ENCODE measurements at places on chromosomes 4 and X.

GRCh38 chr4:62170235-62170634 is 970.1 kb downstream of the ADGRL3 start:
- DNase-seq, result no peak

DNA sequence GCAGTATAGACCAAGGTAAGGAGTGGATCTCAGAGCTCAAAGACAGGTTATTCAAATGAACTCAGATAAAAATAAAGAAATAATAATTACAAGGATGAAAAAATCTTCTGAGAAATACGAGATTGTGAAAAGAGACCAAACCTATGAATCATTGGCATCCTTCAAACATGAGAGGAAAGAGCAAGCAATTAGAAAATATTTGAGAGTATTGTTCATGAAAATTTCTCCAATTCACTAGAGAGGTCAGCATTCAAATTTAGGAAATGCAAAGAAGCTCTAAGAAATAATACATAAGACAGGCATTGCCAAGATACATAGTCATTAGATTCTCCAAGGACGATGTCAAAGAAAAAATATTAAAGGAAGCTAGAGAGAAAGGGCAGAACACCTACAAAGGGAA is 93.5 kb upstream of the GALNTL6 start:
- DNase-seq, result no peak

- no peak for DNase-seq
Measured at GRCh38 chr4:4323705-4324534, 33.9 kb downstream of the ZBTB49 start.

GRCh38 chrX:32395878-32396277 is 815.5 kb downstream of the DMD start:
- DNase-seq, result no peak

- DNase-seq, result no peak
Measured at GRCh38 chr4:54014666-54015160, 49.7 kb downstream of the CHIC2 start.

- DNase-seq, result no peak
Measured at GRCh38 chr4:148278310-148278709, 163.9 kb downstream of the NR3C2 start.

- DNase-seq, result no peak
Measured at GRCh38 chr4:185536411-185536709, 1.1 kb upstream of the PDLIM3 start.

DNA sequence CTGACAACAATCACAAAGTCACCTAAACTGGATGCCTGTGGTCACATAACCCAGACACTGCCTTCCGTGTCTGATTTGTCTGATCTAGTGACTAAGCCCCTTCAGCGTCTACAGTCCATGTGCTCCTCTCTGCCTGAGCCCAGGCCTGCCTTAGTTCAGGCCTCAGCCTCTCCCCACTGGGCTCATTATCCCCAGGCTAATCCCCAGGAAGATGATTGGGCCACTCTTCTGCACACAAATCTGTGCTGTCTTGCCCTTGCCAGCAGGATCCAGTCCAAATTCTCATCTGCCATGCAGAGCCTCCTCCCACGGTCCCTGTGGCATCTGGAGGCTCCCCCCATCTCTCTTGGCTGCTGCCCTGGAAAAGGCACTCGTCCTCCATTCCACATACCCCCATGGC is 96.5 kb downstream of the SLC2A9 start:
- DNase-seq, result no peak

- DNase-seq, result peak; percentile 72
Measured at GRCh38 chr4:7828011-7828720, 111.5 kb downstream of the AFAP1 start.

- DNase-seq, result no peak
Measured at GRCh38 chrX:68801737-68802290, 27.0 kb upstream of the EFNB1 start.

DNA sequence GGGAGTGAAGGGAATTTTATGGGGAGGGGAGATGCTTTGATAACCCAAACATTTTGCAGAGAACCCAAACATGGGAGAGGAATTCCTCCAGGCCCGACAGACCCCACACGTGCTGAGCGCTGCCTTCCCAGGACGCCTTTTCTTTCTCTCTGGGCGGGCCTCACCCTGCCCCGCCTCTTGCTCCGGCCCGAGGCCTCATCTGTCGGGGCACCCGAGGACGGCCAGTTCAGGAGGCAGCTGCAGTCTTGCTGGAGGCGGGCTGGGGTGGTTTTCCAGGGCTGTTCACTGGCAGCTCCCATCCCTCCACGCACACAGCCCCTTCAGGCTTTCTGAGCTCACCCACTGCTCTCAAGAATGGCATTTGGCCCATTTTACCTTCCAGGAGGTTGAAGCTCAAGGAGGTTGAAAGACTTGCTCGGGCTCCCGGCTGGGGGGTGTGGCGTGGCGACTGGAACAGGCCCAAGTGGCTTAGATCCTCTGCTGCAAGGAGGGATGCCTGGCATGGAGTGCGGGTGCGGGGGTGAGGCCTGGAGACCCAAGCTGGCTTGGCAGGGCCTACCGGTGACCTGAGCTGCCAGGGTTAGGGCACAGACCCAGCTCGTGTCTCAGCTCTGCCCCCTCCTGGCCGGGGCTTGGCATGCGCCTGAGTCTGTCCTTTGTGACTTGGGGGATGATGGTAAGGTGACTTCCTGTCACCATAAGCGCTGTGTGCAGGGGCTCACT is 99.2 kb downstream of the PSAPL1 start:
- peak; percentile 64 for DNase-seq

DNA sequence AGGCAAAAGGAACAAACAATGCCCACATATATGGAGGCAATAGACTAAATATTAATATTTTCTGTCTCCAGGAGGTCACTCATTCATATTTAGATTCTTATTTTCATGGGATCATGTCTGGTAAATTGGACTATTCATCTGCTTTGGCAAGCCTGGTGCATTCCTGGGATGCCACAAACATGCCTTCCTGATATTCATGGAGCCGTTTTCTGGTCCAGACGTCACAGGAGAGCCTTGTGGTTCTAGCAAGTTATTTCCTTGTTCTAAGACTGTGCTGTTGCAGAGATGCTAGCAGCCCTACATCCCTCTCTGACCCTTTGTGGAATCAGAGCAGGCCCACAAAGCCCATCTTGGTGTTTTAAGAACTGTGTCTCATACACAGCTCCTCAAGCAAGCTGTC is 16.1 kb upstream of the EXOSC9 start:
- no peak for DNase-seq

DNA sequence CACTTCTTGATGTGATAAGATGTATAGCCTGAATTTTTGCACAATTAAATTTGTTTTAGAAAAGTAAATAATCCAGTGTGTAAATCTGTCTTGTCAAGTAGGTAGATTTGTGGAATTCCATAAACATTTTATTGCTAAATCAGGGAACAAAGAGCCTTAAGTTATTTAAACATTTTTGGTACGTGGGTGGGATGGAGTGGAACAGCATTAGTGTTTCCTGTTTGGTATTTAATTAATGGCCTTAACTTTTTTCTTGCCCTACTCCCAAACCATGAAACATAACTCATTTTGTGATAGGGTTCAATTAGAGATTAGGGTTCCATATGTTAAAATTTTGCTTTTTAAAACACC is 5.1 kb downstream of the NUDT9 start:
- DNase-seq, result no peak

GRCh38 chr4:101555341-101555880 is 208.1 kb upstream of the PPP3CA start:
- DNase-seq, result no peak

DNA sequence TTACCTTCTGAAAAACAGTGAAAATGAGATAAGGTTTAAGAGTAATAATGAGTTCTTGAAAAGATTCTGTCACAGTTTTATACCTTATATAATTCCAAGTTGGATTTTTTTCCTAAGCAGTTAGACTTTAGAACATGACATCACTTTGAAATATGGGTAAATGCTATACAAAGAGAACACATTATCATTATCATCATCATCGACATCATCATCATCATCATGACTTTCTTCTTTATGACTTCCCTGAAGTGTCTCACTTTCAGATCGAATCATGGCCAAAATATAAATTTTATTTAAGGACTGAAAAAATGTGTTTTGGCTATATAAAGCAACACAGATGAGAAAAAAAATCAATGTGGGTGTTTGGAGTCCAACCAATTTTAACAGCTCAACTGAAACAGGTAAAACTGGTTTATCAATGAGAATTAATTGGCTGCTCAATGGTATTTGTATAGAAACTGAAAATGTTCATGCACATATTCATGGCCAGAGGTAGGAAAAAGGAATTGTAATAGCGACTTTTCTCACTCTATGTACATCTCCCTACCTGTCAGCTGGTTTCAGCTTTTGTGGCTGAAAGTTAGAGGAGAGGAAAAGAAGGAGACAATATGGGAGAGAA is 243.1 kb upstream of the GPC4 start:
- no peak for DNase-seq

DNA sequence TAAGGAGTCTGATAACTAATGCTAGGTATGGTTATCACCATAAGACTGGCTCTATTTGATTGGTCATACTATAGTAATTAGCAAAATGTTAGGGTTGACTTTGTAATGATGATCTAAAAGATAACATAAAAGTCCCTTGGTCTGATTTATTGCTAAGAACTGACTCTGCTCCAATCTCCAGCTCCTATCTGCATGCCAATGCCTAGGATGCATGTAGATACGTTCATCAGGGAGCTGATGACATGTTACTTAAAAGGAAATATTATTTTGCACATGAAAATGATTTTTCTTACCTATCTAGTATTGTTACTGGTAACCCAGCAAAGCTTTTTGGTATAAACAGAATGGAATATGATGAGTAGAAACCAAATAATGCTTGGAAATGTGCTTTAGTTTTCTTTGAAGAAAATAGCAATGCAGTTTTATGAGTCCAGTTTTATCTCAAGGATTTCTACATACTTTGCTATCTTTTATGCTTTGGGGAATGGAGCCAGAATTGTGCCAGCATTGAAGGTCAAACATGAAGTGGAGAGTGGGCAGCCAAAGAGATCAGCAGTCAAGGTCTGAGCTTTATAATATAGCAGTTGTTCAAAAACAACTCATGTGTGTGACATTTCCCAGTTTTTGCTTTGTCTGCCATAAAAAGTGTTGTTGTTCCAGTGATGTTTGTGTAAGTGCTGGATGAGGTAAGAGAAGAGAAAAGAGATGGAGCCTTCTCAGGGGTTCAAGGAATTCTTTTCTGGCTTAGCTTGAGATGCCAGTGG is 121.0 kb downstream of the ARHGAP24 start:
- no peak for DNase-seq

GRCh38 chr4:87097075-87097474 is 123.3 kb downstream of the KLHL8 start:
- no peak for DNase-seq
